A549 treated with CORT108297 at 1 μM for 4 hours (cell line): ENCODE measurements at places on chromosomes 2 and 18. TPM values are rescaled to one million over a fixed set of nuclear protein-coding genes. Genes with fewer than 3 reads are reported as not detected.

Gene KCNG2
- total RNA-seq: not detected in 5 replicates

Gene CD207
- 0.07 TPM in 1 of 5 replicates, not detected in the others for total RNA-seq

Gene C2orf78
- total RNA-seq: not detected in 5 replicates

Gene RIT2
- not detected in 5 replicates for total RNA-seq

Gene CNDP2
- total RNA-seq: 72.9 to 88.7 TPM (median 78.6 TPM) in 5 replicates

Gene TOGARAM2
- 0.08 to 0.23 TPM (median 0.19 TPM) in 5 replicates for total RNA-seq

Gene MYO7B
- 0.09 to 0.27 TPM (median 0.13 TPM) in 5 replicates for total RNA-seq

Gene GCA
- 5.4 to 7.0 TPM (median 5.9 TPM) in 5 replicates for total RNA-seq

Gene INO80C
- 21.4 to 25.5 TPM (median 23.1 TPM) in 5 replicates for total RNA-seq

Gene GAREM1
- 2.8 to 4.3 TPM (median 3.3 TPM) in 5 replicates for total RNA-seq

Gene GIGYF2
- total RNA-seq: 23.4 to 31.2 TPM (median 25.5 TPM) in 5 replicates

Gene ABCG5
- not detected in 5 replicates for total RNA-seq

Gene L3MBTL4
- not detected in 5 replicates for total RNA-seq

Gene ZC3H8
- 12.7 to 17.3 TPM (median 15.1 TPM) in 5 replicates for total RNA-seq

Gene TFCP2L1
- 2.9 to 4.9 TPM (median 3.3 TPM) in 5 replicates for total RNA-seq

Gene RETSAT
- total RNA-seq: 49.0 to 54.9 TPM (median 52.0 TPM) in 5 replicates

Gene ACADL
- 0.03 to 0.08 TPM (median 0.07 TPM) in 3 of 5 replicates, not detected in the others for total RNA-seq

Gene DSC2
- total RNA-seq: 0.94 to 1.6 TPM (median 1.2 TPM) in 5 replicates

Gene SNED1
- 0.18 to 0.62 TPM (median 0.55 TPM) in 5 replicates for total RNA-seq

Gene FOXD4L1
- 0.20 to 0.67 TPM (median 0.34 TPM) in 5 replicates for total RNA-seq

Gene KCNG3
- 0.55 to 0.95 TPM (median 0.77 TPM) in 5 replicates for total RNA-seq

Gene B3GNT7
- 1.6 to 2.1 TPM (median 1.9 TPM) in 5 replicates for total RNA-seq

Gene MAP4K3
- 16.9 to 24.6 TPM (median 20.3 TPM) in 5 replicates for total RNA-seq

Gene PLGLB2
- 0.13 to 0.35 TPM (median 0.25 TPM) in 4 of 5 replicates, not detected in the other for total RNA-seq

Gene DSG1
- not detected in 5 replicates for total RNA-seq

Gene UGT1A6
- total RNA-seq: 0.87 to 1.9 TPM (median 1.1 TPM) in 5 replicates

Gene CIB4
- 0.16 to 0.34 TPM in 2 of 5 replicates, not detected in the others for total RNA-seq

Gene UGT1A4
- 0.06 to 0.08 TPM (median 0.07 TPM) in 3 of 5 replicates, not detected in the others for total RNA-seq

Gene ALPG
- total RNA-seq: 0.12 to 0.22 TPM (median 0.16 TPM) in 5 replicates

Gene CPLX4
- not detected in 5 replicates for total RNA-seq

Gene CCDC141
- total RNA-seq: not detected in 5 replicates

Gene GALNT3
- 0.04 to 0.05 TPM in 2 of 5 replicates, not detected in the others for total RNA-seq

Gene CD226
- total RNA-seq: 0.03 to 0.14 TPM (median 0.07 TPM) in 5 replicates
